ENCODE measurements at places on chromosomes 5 and 9.
A peak's percentile ranks its signal among the peaks of the same experiment; 100 is the strongest.

DNA sequence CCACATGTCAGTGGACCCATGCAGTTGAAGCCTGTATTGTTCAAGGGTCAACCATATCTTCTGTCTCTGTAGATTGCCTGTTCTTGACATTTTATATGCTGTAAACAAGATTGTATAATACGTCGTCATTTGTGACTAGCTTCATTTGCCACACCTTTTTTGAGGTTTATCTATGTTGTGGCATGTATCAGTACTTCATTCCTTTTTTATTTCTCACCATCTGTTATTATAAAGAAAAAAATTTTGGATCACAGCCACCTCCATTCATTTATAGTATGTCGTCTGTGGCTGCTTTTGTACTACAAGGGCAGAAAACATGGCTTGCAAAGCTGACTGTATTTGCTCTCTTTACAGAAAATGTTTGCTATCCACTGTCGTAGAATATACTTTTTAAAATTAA is 72.4 kb downstream of the TEK start:
- no peak for DNase-seq

DNA sequence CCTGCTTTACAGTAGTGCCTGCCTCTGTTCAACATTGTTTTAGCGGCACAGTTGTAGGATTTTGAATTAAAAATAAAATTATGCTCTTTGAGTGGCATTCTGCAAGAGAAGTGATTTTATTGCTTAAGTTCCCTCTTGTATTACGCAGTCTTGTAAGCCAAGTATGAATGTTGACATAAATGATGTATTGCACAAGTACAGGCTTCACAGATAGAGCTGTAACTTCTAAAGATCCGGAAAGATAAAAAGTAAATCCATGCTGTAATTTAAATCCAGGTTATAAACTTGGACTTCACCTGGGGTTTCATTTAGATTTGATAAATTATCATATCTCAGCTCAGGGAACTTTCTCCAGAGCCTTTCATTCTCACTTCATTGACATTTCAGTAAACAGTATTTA is 1114.7 kb downstream of the PTPRD start:
- no peak for DNase-seq

GRCh38 chr5:155260798-155261197 is 247.2 kb downstream of the KIF4B start:
- DNase-seq: no peak

DNA sequence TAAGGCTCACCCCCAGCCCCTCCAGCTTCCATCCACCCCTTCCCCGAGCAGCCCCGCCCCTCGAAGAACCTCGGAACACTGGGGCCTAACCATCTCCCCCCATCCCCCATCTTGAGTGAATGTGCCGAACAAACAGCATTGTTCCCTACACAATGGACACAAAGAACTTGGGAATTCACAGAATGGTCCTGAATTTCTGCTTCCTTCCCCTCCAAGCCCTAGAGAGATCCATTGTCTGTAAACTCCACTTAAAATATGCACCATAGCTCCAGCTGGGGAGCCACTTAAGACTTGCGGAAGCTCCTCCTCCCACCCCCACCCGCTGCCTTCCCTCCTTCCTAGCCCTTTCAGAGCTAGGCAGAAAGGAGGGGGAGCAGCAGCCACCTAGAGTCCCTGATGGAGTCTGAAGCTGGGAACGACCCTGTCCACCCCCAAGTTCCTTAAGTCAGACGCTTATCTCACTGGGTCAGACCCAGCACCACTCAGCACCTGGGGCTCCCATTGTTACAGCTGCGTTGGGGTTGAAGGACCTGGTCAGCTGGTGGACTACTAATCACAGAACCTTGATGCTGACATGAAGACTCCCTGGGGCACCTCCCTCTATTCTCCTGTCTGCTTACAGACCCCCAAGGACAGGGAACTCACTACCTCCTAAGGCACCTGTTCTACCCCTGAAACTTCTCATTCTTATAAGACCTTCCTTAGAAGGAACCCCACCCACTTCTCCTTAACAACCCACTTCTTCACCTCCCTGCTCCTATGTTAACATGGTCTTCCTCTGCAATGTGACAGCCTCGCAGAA is 61.4 kb downstream of the PCDH1 start:
- DNase-seq: no peak

DNA sequence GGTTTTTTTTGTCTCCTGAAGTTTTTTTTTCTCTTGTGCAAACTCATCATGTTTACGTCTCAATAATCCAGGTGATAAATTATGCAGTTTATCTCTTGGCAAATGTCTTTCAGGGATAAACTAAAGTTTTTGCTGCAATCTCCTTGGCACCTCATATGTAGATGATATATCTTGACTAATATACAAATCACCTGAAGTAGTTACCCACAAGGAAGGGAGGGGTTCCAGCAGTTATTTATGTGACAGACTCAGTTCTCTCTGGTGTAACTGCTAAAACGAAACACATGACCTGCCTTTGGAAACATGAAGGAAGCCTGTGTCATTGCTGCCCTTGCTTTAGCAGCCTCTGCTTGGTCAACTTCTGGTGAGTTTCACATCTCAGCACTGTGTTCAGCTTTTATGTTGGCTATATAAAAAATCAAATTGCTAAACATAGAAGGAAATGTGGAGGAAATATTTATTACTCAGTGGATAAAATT is 39.3 kb upstream of the KIAA1958 start:
- no peak for DNase-seq

DNA sequence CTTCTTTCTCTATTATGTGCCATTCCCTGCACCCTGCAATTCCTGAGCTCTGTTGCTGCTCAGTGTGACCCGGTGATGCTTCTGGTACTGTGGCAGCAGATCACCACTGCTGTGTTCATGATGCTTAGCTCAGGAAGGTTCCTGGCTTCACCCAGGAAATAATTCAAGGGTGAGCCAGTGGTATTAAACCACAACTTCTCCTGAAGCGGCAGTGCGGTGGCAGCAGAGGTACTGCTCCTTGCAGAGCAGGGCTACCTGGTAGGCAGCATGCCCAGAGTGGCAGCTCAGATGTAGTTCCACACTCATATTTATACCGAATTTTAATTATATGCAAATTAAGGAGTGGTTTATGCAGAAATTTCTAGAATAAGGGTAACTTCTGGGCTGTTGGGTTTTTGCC is 213.8 kb upstream of the ZNF608 start:
- no peak for DNase-seq

DNA sequence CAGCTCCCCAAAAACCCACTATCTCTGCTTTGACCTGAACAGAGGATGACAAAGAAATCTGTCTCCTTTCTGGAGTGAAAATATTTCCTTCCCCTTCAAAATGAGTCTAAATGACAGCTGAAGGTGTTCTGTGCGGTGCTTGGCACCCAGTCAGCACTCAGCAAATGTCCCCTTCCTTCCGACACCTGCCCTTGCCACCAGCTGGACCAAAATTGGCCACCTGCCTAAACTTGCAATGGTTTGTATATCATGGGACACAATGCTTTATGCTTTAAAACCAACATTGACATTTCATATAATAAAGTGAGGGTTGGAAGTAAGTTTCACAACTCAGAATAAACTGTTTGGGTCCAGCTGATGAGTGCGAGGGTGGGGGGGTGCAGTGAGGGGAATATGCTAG is 7.5 kb upstream of the TTC1 start:
- no peak for DNase-seq

DNA sequence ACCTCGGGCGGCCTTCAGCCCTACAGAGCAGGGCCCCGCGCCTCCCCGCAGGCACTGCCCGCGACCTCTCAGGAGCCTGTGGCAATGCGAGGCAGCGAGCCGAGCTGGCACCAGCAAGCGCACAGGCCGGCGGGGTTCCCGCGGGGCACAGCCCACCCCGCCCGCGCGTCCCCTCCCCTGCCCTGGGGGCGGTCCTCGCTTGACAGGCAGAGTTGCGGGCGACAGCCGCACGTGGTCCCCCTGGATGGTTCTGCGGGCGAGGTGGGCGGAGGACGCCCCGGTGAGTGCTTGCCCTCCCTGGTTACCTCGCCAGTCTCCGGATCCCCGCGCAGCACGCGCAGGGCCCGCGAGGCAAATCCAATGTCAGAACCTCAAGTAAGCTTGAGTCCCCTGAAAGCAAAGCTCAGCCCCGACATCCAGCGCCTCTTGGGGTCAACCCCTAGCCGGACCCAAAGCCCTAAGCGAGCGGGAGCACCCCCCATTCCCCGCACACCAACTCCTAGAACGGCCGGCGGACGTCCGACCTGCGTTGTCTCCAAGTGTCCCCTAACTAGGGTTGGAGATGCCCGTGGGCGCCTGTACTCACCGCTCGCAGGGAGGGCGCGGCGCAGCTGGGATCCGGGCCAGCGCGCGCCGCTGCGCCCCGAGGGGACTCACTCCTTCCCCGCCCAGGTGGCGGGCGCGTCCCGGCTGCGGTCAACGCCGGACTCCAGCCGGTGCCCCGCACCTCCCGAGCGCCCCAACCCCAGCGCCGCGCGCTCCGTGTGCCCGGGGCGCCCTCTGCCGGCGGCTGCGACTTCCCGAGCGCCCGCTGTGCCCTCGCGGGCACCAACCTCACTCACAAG is at the start of gene DRD1:
Gene DRD1 (minus strand): TSS at position 123 of the 845 bp plus-strand sequence. CDS start 1,083 bp downstream, outside the sequence.
- DNase-seq: peak; percentile 12

DNA sequence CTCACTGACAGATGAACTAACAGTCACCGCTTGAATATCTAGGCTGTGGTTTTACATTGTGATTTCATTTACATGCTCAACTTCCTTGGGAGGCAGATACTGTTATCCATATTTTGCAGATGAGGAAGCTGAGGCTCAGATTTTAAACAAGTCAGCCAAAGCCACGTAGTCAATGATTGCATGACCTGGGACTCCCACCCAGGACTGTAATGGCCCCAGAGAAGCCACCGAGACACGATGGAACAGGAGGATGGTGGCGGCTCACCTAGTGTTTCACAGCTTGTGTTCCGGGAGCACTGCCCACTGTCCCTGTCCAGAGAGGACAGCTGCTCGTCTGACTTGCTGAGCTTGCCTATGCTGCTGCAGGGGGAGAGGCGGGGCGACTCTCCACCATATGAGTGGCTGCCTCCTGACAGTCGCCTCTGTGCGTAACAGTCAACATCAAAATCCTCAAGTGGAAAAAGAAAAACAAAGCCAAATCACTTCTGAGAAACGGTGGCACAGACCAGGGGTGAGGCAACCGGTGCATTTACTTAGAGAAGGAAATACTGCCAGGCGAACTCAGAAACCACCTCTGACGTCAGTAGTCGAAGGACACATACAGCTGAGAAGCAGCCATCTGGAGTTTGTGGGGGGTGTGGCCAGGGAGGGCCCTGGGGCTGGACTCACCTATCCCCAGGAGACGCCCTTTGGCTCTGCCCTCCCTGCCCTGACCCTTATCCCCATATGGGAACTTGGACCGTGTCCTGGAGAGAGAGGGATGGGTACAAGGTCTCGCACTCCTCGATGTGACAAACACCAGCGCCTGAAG is 82.5 kb downstream of the PRRT1B start:
- no peak for DNase-seq

GRCh38 chr9:89419978-89420394 is 77.9 kb downstream of the SEMA4D start:
- DNase-seq: no peak

GRCh38 chr9:123680352-123680751 is 249.6 kb downstream of the DENND1A start:
- DNase-seq: no peak

GRCh38 chr9:4618700-4619099 is 43.4 kb upstream of the PLPP6 start:
- no peak for DNase-seq

- DNase-seq: no peak
These were observed 368.9 kb downstream of the TMEM161B start for GRCh38 chr5:87899721-87900131.

DNA sequence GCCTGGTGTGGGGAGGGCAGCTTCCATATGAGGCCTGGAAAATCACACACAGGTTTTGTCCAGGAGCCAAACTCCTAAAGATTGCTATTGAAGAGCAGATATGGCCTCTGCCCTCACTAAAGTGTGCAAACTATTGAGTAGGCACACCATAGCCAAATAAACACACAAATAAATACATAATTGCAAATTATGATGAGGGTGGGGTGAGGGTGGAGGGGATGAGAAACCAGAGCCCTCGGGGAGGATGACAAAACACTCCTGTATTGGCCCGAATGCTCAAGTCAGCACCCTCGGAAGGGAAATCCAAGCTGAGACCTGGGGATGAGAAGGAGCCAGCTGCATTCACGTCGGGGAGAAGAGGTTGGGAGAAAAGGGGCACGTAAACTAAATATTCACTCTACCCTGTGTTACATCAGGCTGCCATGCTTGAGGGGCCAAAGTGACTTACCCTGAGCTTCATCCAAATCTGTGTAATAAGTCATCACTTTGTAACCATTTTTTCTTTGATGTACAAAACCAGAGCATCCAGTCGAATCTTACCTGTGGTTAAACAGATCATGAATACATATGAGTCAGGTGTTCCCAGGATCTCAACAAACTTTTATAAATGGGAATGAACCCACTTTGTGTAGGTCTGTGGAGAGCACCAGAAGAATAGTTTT is 73.9 kb upstream of the PCSK1 start:
- DNase-seq: no peak

GRCh38 chr5:911601-912000 is 18.9 kb downstream of the TRIP13 start:
- DNase-seq: no peak

- no peak for DNase-seq
These were observed 215.0 kb downstream of the SEMA6A start for GRCh38 chr5:116359592-116359991.

- DNase-seq: no peak
These were observed 1.6 kb downstream of the SLC22A5 start for GRCh38 chr5:132370971-132371602.
